ENCODE measurements at places on chromosomes 16 and 17. TPM values are rescaled to one million over a fixed set of nuclear protein-coding genes. Genes with fewer than 3 reads are reported as not detected.

Gene AGRP
- total RNA-seq, result not detected

Gene C16orf89
- 19.4 TPM for total RNA-seq

Gene WNT3
- total RNA-seq, result 1.1 TPM

Gene MYO15A
- 0.71 TPM for total RNA-seq

Gene TBX21
- total RNA-seq, result 0.80 TPM

Gene JPT2
- 29.1 TPM for total RNA-seq

Gene ABCC12
- total RNA-seq, result not detected

Gene SLFN13
- 7.5 TPM for total RNA-seq

Gene ANKRD40CL
- not detected for total RNA-seq

Gene SCGB1C2
- not detected for total RNA-seq

Gene SRCIN1
- total RNA-seq, result 3.0 TPM

Gene BCO1
- 0.13 TPM for total RNA-seq

Gene RHBDL3
- 23.2 TPM for total RNA-seq

Gene C16orf95
- total RNA-seq, result 3.2 TPM

Gene EFNB3
- total RNA-seq, result 1.1 TPM

Gene KRTAP9-2
- not detected for total RNA-seq

Gene HSF5
- total RNA-seq, result 0.10 TPM

Gene SYCE1L
- total RNA-seq, result 2.7 TPM

Gene FBXL16
- 1.0 TPM for total RNA-seq

Gene TOP3A
- 18.1 TPM for total RNA-seq

Gene GGNBP2
- total RNA-seq, result 44.3 TPM

Gene SLC13A2
- total RNA-seq, result not detected

Gene NPIPA7
- 2.7 TPM for total RNA-seq

Gene OTOP3
- not detected for total RNA-seq

Gene KIF18B
- 0.85 TPM for total RNA-seq

Gene CES3
- total RNA-seq, result 0.63 TPM

Gene NPIPB6
- total RNA-seq, result 1.4 TPM

Gene RPUSD1
- total RNA-seq, result 11.4 TPM

Gene ABCA8
- total RNA-seq, result 80.6 TPM

Gene NFATC2IP
- total RNA-seq, result 18.3 TPM

Gene TBC1D3
- not detected for total RNA-seq

Gene FN3KRP
- 12.1 TPM for total RNA-seq

Gene CDC27
- 83.9 TPM for total RNA-seq

Gene MPV17L
- total RNA-seq, result 5.5 TPM

Gene CDH3
- 0.32 TPM for total RNA-seq

Gene TXNDC11
- total RNA-seq, result 30.4 TPM

Gene FAM171A2
- total RNA-seq, result 2.4 TPM

Gene ZNF267
- 8.4 TPM for total RNA-seq

Gene C17orf100
- 0.59 TPM for total RNA-seq

All from left cardiac atrium (tissue), 4 donors.